Brain microvascular endothelial cell (primary cell): ENCODE measurements at places on chromosomes 5 and 9.
A peak's percentile ranks its signal among the peaks of the same experiment; 100 is the strongest.

GRCh38 chr9:115142090-115142489 is 24.1 kb upstream of the TNC start:
- DNase-seq: no peak

DNA sequence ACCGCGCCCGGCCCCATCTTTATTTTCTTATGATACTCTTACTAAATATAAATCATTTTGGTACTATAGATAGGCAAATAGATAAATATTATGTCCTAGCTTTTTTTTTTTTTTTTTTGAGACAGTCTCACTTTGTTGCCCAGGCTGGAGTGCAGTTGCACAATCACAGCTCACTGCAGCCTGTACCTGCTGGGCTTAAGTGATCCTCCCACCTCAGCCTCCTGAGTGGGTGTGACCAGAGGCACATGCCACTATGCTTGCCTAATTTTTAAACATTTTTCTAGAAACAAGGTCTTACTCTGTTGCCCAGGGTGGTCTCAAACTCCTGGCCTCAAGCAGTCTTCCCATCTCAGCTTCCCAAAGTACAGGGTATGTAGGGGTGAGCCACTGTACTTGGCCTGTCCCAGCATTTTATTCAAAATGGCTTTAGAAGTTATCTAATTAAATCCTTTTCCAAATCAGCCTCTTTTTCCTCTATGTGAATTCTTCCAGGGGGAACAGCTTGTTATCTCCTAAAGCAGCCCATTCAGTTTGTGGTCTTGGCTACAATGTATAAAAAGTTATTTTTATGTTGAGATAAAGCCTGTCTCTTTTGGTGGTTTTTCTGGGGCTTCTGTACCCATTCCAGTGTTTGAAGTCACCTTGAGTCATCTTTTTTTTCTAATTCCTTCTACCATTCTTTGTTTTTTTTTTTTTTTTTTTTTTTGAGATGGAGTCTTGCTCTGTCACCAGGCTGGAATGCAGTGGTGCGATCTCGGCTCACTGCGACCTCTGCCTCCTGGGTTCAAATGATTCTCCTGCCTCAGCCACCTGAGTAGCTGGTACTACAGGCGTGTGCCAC is 12.1 kb downstream of the MELK start:
- DNase-seq: peak; percentile 66

GRCh38 chr5:66597183-66597757 is 1.1 kb downstream of the MAST4 start:
- DNase-seq: no peak

GRCh38 chr9:34437006-34437925 is 21.1 kb downstream of the FAM219A start:
- DNase-seq: peak; percentile 62

- no peak for DNase-seq
Measured at GRCh38 chr5:72226950-72227349, 93.1 kb downstream of the MRPS27 start.

- DNase-seq: no peak
Measured at GRCh38 chr5:75640826-75641225, 29.6 kb downstream of the ANKDD1B start.

DNA sequence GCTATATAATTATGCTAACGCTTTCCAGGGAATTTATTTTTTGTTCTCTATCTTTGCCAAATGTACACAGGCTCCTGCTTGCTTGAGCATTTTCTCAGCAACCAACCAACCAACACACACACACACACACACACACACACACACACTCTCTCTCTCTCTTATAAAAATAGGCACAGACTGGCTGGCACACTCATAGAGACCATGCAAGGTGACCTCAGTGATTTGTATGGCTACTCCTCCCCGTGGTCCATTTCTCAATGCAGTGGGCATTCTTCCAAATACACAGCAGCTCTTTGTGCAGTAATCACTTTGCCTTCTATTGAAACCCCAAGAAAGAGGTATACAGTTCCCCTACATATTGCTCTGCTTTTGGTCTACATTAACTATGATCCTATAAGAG is 416.0 kb downstream of the MAN2A1 start:
- no peak for DNase-seq

DNA sequence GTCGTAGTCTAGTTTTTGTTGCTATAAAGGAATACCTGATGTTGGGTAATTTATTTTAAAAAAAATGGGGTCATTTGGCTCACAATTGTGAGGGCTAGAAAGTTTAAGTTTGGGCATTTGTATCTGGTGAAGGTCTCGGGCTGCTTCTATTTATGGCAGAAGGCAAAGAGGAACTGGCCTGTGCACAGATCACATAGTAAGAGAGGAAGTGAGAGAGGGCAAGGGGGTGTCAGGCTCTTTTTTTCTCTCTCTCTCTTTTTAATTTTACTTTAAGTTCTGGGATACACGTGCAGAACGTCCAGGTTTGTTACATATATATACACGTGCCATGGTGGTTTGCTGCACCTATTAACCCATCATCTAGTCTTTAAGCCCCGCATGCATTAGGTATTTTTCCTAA is 453.3 kb downstream of the DIRAS2 start:
- DNase-seq: no peak

DNA sequence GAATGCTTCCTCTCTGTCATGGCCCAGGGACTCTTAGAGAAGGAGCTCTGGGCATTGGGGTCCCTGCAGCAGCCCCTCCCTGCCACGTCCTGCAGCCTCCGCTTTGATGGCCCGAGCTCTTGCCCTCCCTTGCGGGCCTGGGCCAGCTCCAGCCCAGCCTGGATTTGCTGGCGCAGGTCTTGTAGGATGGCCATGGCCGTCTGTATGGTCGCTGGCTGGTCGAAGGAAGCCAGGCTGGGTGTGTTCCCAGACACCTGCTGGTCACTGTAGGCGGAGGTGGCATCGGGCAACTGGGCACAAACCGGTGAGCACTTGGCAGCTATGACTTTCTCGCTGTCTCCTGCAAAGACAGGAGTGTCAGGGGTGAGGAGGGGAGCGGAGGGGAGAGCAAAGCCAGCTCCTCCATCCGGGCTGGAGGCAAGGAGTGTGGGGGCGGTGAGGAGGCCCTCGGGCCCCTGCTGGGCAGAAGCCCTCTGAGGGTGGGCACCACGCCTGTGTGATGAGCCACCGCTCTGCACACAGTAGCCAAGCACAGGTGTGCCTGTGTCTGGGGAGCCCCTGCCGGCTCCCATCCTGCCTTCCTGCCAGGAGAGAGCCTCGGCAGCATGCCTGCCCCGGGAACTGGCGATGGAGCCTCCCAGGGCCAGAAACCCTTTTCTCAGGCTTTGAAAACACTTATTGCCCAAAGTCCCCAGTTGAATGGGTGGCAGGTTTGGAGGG is 12.4 kb downstream of the CCDC187 start:
- no peak for DNase-seq

- no peak for DNase-seq
Measured at GRCh38 chr5:121086671-121087070, 622.6 kb downstream of the PRR16 start.

DNA sequence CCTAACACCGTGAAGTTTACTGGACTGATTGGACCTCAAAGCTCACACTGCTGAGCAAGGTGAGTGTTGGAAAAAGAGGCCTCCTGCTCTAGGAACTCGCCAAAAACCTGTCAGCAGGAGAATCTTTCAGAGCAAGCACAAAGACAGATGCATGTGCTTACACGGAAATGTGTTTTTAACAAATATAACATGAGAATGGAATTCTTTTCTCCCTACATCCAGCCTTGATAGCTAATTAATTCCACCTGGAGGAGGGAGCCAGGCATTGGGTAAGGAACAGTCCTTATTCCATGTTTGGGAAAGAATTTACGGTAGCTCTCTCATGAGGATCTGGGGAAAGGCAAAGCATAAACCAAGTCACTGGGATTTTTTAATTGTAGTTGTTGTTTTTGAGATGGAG is 98.8 kb downstream of the KLF4 start:
- DNase-seq: no peak

GRCh38 chr5:40080191-40080590 is 599.5 kb upstream of the PTGER4 start:
- no peak for DNase-seq

GRCh38 chr9:78856144-78856543 is 559.2 kb downstream of the PSAT1 start:
- no peak for DNase-seq

DNA sequence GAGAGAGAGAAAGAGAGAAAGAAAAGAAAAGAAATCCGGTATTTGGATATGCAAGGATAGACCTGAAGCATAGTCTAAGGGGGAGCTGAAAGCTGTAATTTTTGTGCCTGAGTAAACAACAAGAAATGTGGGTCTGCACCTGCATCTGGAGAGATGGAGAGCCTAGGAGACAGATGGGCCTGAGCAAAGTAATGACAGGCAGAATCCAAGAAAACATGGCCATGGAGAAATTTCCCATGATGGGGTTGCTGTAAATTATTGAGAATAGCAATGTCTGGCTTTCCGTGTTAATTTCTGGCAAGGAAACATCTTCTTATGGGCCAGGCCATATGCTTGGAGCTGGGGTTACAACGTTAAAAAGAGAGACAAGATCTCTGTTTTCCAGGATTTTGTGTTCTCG is 40.2 kb downstream of the YIPF5 start:
- DNase-seq: no peak

GRCh38 chr5:123710031-123710430 is 198.1 kb downstream of the CSNK1G3 start:
- no peak for DNase-seq

- peak; percentile 8 for DNase-seq
Measured at GRCh38 chr5:54309691-54310432, 511 bp downstream of the ARL15 start.

- DNase-seq: no peak
Measured at GRCh38 chr5:142876817-142877216, 106.6 kb downstream of the ARHGAP26 start.

DNA sequence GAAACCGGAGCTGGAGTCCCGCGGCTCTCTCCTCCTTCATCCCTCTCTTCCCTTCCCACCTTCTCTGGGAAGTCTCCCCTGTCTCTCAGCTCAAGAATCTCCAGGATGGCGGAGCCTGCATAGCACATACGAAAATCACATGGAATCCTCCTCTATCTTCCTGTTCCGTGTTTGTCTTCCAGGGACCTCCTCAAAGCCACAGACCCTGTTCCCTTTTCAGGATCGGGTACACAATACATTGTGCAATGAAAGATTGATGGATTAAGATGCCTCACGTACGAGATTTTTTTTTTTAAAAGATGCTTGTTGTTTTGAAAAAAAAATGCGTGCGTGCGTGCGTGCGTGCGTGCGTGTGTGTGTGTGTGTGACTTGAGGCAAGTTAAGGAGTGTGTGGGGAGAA is 46.6 kb upstream of the OLFM1 start:
- DNase-seq: no peak

GRCh38 chr5:147560718-147561331 is 51.0 kb upstream of the DPYSL3 start:
- no peak for DNase-seq

DNA sequence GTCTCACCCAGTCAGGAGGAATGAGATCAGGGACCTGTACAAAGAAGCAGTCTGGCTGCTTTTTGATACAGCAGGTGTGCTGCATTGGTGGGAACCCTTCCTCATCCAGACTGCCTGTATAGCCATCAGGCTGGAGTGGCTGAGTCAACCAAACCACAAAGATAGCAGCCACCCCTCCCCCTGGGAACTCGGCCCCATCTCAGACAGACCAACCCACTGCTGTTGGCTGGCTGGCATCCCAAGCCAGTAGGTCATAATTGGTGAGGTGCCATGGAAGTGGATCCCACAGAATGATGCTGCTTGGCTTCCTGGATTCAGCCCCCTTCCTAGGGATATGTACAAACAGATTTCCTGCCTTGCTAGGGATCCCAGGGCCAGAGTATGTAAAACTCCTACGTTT is 60.9 kb downstream of the YTHDC2 start:
- DNase-seq: peak; percentile 97

- no peak for DNase-seq
Measured at GRCh38 chr5:10446490-10446889, 4.8 kb downstream of the ROPN1L start.

GRCh38 chr9:126428534-126429175 is 102.0 kb downstream of the MVB12B start:
- DNase-seq: no peak

GRCh38 chr9:72936266-72936665 is 16.6 kb downstream of the ALDH1A1 start:
- no peak for DNase-seq

DNA sequence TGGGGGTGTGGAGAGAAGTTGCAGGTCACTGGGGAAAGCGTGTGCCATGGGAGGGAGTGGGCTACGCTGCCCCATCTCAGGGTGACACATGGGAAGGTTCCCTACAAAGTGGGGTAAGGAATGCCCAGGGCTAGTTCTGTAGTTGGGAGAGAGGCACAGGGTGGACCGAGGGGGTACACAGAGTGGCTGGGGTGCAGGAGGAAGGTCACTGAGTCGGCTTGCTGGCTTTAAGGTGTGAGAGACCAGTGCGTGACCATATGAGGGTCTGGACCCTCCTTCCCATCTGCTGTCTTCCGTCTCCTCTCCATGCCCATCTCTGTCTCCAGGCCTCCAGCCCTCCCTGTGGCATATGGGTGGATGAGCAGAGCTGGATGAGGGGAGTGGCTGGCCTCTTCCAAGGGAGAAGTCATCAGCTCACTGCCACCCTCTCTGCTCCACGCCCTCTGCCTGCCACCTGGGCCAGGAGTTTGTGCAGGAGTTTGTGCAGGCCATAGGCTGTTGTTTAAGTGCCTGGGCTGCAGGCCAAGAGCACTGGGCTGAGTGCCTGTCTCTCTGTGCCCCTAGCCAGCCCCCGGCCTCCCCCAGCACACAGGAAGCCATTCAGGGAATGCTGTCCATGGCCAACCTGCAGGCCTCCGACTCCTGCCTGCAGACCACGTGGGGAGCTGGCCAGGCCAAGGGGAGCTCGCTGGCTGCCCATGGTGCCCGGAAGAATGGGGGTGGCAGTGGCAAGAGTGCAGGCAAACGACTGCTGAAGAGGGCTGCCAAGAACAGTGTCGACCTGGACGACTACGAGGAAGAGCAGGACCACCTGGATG is 96.8 kb downstream of the PHF2 start:
- no peak for DNase-seq

DNA sequence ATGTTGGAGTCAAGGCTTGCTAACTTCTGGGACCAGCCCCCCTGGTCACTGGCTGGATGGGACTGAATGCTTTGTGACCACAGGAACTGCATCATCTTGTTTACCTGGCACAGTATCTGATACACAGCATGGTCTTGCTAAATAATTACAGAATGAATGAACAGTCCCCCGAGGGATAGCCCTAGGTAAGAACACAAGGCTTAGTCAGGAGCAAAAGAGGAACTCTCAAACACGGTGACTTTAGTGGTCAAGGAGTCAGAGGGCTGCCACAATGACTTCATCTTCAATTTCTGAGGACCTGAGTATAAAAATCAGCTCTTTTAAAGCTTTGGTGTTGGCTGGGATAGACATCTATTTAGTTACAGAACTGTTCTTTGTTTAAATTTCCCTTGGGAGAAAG is 15.1 kb upstream of the CXCL14 start:
- no peak for DNase-seq

DNA sequence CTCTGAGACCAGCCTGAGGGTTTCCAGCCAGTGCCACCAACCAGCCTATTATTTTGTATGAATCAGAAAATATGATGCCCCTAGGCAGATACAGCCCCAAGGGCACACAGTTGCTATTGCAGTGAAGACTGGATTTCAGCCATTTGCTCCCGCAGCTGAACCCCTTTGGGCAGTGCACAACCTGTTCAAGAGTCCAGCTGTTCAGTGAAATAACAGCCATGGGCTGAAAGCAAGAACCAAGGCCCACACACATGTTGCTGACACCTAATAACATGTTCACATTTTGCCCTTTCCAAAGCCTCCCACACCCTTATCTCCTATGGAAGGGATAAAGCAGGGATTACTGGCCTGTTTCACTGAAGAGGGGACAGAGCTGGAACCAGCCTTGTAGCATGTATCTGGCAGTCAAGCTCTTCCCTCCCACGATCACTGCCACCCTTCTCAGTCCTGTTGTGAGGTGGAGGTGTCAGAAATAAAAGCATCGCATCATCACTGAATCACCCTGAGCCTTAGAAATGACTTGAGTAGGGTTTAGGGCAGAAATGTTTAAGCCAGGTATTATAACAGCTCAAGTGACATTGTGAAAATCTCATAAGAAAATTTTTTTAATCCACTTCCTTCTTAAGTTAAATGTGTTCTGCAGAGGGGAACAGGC is 137.1 kb upstream of the FSTL4 start:
- DNase-seq: no peak
